Daoy (cell line): ENCODE measurements at places on chromosomes 2 and 18.
A peak's percentile ranks its signal among the peaks of the same experiment; 100 is the strongest.

DNA sequence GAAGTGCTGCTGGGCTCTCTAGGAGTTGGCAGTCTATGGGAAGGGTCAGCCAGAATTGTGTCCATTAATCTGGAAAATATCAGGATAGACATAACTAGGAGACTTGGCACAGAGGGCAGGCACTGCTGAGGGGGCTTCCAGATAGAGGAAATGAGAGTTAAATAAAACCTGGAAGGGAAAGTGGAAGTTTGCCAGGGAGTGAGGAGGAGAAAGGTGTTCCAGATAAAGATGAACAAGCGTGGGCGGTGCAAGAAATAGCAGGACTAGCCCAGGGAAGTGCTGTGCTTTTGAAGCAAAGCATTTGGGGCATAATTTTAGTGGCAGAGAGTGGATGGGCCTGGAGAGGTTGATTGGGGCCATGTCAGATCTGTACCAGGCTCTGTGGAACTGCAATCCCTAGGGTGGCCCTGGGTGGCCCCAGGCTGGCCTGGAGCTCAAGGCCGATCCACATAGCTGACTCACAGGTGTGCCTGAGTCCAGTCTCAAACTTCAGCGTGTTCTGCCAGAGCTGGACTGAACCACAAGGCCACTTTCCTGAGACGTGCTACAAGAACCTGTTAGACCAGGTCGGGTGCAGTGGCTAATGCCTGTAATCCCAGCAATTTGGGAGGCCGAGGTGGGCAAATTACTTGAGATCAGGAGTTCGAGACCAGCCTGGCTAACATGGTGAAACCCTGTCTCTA, 26.9 kb downstream of the GALM start:
- DNase-seq: peak; percentile 8

GRCh38 chr18:13546638-13547037, 179.7 kb downstream of the FAM210A start:
- DNase-seq: no peak

DNA sequence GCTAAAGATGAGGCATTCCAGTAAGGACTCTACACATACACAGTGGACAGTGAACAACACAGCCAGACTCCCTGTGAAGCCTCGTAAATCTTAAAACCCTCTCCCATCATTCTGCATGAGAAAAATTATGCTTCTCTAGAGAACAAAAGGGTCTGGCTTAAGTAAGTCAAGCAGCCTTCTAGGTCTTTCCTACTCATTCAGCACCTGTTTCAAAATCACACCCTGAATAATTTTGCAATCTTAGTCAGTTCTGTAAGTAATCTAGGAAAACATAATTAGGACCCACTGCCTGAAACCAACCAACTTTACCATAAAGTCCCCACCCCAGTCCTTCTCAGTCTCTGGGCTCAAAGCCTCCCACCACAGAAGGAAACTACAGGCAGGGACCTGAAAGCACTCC, 19.7 kb downstream of the IAH1 start:
- DNase-seq: no peak

- peak; percentile 74 for DNase-seq
Observed at GRCh38 chr18:76209597-76209996, 285.4 kb downstream of the ZNF516 start.

GRCh38 chr2:178271629-178272333, 77.5 kb downstream of the OSBPL6 start:
- DNase-seq: no peak

- DNase-seq: no peak
Observed at GRCh38 chr2:46548103-46548486, 68.7 kb downstream of the TMEM247 start.

DNA sequence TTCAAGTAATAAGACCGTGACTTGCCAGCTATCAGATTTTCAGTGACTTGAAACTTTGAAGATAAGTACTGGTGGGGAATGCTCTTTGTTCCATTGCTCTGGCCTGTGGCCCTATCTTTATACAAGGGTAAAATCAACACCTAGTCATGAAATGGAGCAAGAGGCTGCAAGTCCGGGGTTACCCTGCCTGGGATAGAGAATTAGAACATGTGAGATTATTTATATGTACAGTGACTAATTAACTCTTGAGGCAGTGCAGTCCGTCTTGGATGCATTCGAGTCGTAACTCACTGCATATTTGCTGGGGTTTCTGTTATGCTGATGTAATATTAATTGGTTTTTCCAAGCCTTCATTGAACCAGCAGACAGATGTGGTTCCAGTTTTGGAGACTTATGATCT, 105.8 kb upstream of the LYPD6 start:
- no peak for DNase-seq

DNA sequence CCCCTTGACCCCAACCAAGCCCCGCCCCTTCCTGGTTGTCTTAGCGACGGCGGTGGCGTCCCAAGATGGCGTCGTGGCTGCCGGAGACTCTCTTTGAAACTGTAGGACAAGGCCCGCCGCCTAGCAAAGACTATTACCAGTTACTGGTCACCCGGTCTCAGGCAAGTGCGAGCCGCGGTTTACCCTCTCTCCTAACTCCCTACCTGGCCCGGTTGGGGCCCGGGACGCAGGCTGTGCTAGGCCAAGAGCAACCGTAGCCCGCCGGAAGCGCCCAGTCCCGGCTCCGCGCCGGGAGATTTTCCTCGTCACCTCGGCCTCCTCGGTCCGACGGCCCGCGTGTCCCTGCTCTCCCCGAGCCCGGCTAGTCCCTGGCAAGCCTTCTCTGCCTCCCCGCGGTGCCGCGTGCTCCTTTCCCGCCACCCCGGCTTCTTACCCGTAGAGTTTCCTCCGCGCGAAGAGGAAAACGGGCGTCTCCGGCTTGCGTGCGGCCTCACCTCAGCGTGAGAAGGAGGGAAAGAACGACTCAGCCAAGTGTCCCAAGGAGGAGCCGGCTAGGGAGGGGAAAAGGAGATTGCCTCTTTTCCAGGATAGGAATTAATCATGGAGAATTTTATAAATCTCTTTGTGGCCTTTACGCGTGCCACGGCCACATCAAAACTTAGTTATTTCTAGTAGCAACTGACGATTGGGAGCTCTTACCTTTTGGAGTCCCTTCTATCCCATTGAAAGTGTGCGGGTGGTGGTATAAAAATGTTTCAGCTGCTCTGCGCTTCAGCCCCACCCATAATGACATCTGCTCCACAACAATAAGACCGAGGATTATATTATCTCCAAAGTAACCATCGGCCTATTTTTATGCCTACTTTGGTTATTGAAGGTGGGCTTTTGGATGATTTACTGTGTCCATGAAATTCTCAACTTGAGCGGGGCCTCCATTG, at the start of gene FBXO36:
FBXO36 (plus strand) TSS at position 55 of the 938 bp plus-strand sequence; CDS start at position 66, 11 bp downstream.
- peak; percentile 87 for DNase-seq

DNA sequence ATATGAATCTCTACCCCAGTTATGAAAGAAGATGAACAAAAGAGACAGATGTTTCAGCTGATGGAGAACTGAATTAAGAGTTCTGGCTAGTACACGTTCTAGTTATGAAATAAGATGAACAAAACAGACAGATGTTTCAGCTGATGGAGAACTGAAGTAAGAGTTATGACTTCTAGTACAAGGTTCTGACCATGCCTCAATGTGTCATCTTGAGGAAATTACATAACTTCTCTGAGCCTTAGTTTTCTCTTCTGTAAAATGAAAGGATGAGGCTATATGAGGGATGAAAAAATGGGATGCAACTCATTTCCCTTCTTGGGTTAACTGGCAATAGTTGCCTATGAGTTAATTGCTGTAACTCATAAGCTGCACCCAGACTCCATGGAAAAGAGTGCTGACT, 92.9 kb upstream of the WDR75 start:
- no peak for DNase-seq

GRCh38 chr18:13548106-13548819, 178.1 kb downstream of the FAM210A start:
- DNase-seq: no peak

DNA sequence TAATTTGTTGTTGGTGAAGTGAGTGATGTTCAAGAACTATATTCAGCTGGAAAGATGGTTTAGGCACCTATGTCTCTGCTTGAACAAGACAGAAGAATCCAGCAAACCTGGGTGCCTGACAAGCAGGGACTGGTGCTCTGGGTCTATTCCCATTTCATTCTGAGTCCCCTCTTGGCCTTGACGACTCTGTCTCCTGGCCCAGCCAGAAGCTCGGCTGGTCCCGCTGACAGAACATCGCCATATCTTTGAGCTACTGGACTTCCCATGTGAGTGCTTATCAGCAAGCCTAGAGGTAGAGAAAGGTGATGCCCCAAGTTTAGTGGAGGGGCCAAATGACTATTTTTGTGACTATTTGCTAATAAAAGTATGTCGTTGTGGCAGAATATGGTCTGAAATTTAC, 48.2 kb downstream of the SDC1 start:
- no peak for DNase-seq

DNA sequence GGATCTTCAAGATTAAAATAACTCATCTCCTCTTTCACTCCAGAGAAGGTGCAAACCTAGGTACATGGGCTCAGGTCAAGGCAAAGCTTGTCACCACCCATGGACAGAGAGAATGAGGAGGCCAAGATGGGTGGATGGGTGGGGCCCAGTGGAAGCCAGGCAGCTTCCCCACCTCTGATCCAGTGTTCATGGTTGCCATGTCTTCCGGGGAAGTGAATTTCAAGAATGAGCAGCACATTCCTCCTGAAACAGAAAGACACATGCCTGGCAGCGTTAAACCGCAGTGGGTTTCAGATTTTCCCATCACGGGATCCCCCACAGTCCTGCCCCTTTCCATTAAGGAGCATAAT, 301.7 kb downstream of the EIPR1 start:
- DNase-seq: no peak

DNA sequence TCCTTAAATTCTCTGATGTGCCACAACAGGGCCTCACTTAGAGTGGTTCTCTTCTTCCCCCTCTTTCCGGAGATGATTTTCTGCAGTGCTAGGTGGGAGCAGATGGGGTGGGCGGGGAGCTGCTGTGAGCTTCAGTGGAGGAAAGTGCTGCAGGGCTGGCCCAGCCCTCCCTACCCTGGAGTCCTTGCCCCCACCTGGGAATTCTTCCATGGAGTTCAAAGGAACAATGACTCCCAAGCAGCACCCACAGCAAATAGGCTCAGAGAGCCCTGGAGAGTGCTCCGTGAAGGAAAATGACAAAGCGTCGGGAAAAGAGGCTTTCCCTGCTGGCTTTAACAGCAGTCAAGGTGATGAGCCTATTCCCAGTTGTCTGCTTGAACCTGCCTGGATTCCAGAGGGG, 28.8 kb downstream of the LOXHD1 start:
- DNase-seq: no peak

- peak; percentile 42 for DNase-seq
Observed at GRCh38 chr2:72827966-72828646, 2.3 kb upstream of the EXOC6B start.

DNA sequence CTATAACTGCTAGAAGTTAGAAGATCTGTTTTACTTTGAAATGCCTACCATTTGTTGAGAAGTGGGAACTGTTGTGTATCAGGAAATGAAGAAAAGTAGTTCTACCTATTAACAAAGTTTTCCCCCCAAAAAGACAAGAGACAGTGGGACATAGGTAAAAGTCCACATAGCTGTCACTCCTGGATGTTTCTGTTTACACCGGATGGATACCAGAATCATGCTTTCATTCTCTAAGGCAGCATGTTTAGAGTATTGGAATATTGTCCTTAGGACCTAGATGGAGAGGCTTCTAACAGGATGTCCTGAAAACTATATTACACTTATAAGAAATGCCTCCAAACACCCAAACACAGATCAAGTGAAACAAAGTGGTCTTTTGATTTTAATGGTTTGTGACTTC, 143.1 kb downstream of the MCFD2 start:
- DNase-seq: no peak

- DNase-seq: no peak
Observed at GRCh38 chr2:23510471-23510870, 125.5 kb downstream of the KLHL29 start.

DNA sequence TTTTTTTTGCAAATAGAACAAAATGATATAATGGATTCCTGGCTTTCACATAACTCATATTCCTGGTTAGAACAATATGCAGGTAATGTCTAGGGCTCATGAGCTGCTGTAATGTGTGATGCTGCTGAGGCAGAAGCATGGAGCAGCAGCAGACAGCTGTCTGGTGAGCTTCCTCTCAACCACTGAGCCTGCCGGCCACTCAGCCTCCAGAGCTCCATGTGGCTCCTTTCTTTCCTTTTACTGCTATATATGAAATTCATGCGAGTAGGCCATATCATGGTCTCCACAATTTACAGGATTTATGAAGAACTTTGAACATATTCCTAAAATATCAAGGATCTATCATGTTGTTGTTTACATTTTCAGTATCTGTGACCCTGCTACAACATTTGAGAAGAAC, 120.9 kb downstream of the MEP1B start:
- DNase-seq: no peak

DNA sequence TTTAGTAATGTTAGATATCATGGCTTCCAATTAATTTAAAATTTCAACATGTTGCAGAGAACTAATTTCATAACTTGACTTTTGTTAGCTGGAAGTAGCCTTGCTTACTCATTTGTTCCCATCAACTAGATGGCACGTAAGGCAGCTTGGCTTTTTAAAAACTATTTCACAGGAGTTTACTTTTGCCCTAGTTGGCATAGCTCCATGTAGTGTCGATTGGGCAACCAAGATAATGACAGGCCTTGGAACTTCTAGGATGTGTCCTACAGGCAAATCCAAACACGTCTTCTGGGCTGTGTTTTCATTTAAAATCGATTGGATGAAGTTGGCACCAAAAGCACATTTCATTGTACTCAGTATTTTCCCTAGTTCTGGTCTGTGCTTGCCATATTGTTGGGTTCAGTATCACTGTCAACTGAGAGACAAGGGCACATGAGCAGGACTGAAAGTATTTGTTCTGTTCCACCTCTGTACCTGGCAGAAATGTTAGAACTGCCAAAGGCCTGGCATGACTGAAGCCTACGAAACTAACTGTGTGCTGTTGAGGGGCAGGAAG, 29.4 kb downstream of the HADHB start:
- DNase-seq: peak; percentile 64

GRCh38 chr2:219520079-219520478, 5.8 kb downstream of the ASIC4 start:
- DNase-seq: no peak

GRCh38 chr2:222703886-222704285, 32.4 kb downstream of the MOGAT1 start:
- DNase-seq: no peak

DNA sequence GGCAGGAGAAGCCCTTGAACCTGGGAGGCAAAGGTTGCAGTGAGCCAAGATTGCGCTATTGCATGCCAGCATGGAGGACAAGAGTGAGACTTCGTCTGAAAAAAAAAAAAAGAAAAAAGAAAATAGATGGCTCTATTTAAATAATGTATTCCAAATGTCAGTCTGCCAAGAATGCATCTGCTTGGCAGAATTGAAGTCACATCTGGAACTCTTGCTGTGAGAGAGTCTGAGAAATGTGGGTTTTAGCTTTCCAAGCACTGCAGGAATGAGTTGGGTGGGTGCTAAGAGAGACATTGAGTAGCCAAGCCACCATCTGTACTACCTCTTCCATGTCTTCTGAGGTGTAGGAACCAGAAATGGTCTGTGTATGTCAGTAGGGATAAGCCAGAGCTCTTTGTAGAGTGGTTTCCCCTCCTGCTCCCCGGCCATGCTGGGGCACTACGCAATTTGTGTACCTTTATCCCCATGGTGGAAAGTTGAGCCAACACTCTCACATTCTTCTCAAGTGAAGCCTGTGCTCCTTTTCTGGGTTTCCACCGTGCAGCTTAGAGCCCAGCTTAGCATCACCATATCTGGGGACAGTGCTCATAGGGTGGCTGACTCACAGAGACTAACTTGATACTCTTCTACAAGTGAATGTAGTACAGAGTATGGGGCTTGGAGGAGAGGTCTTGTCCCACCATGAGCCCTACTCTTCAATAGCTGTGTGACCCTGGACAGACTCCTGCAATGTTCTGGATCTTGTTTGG, 25.3 kb downstream of the IL1F10 start:
- DNase-seq: no peak
